ENCODE measurements at places on chromosomes 3 and 15.
A peak's percentile ranks its signal among the peaks of the same experiment; 100 is the strongest.

- no peak for DNase-seq
These were observed 238.2 kb upstream of the BHLHE40 start for GRCh38 chr3:4741106-4741403.

GRCh38 chr3:126745760-126746394 is 41.8 kb downstream of the CHCHD6 start:
- no peak for DNase-seq

GRCh38 chr15:38826880-38827279 is 262.3 kb upstream of the RASGRP1 start:
- DNase-seq: no peak

DNA sequence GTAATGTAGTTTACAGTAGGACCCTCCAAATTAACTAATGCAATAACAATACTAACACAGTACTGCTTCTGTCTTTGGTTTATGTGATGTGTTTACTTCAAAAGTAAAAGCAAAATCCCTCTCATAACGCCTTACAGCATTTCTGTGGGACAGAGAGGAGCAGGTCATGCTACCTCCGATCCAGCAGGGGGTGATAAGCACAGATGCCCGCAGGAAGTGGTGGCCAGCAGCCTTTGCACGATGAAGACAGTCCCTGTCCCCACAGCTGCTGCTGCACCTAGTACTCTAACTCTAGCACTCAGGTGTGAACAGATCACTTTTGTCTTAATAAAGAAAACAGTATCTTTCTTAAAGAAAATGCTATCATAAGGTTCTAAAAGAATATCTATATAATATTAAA is 38.3 kb downstream of the ANO10 start:
- no peak for DNase-seq

GRCh38 chr15:58701376-58701775 is 48.1 kb downstream of the ADAM10 start:
- no peak for DNase-seq

DNA sequence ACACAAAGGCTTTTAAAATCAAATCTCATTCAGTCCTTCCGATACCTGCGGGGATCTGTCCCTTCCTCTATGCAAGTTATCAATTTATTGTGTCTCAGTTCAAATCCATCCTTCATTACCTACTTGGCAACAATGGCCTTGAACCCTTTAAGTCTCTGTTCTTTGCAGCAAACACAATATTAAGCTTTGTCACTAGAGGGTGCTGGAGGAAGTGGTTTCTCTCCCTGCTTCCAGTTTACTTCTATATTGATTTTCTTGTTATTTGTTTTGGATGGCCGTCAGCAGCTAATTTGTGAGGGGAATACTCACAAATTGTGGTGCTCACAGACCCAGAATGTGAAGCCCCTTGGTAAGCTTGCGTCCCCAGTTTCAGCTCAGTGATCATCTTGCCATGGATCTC is 278.3 kb downstream of the FGF12 start:
- no peak for DNase-seq

- no peak for DNase-seq
These were observed 1.9 kb downstream of the CRABP1 start for GRCh38 chr15:78342021-78342420.

DNA sequence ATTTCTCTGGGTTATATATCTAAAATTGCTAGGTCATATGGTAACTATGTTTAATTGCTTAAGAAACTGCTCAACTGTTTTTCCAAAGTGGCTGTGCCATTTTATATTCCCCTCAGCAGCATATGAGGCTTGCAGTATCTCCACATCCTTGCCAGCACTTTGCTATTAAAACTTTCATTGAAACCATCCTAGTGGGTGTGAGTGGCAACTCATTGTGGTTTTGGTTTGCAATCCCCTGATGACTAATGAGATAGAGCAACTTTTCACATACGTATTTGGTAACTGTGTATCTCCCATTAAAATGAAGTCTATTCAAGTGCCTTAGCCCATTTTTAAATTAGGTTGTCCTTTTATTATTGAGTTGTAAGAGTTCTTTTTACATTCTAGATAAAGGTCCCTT is 17.3 kb downstream of the KPNA1 start:
- DNase-seq: no peak

GRCh38 chr3:48952510-48953118 is 34.0 kb downstream of the ARIH2 start:
- peak; percentile 19 for DNase-seq

DNA sequence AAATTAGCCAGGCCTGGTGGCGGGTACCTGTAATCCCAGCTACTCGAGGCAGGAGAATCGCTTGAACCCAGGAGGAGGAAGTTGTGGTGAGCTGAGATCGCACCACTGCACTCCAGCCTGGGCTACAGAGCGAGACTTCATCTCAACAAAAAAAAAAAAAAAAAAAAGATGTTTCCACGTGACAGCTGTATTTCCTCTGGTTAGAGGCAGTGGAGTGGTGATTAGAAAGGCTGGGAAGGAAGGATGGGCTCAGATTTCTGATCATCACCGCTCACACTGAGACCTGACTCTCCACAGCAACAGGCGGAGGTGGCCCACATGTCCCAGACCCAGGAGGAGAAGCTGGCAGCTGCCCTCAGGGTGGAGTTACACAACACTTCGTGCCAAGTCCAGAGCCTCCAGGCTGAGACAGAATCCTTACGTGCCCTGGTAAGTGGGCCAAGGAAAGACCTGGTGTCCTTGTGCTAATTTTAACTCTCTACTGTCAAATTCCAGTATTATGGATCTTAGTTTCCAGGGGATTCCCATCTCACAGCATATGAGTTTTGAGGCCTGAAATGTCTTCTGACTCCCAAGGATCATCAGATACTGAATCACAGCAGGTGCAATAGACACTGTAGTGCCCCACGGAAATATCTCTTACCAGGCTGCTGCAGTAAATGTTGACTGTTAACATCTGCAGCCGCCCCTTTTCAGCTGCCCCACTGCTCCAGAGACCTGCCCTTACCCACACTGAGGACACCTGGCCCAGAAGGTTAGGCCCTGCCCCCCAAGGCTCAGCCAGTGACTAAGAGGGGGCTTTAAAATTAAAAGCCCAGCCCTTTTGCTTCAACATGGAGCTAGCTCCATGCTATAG is 66.9 kb downstream of the BFSP2 start:
- no peak for DNase-seq

DNA sequence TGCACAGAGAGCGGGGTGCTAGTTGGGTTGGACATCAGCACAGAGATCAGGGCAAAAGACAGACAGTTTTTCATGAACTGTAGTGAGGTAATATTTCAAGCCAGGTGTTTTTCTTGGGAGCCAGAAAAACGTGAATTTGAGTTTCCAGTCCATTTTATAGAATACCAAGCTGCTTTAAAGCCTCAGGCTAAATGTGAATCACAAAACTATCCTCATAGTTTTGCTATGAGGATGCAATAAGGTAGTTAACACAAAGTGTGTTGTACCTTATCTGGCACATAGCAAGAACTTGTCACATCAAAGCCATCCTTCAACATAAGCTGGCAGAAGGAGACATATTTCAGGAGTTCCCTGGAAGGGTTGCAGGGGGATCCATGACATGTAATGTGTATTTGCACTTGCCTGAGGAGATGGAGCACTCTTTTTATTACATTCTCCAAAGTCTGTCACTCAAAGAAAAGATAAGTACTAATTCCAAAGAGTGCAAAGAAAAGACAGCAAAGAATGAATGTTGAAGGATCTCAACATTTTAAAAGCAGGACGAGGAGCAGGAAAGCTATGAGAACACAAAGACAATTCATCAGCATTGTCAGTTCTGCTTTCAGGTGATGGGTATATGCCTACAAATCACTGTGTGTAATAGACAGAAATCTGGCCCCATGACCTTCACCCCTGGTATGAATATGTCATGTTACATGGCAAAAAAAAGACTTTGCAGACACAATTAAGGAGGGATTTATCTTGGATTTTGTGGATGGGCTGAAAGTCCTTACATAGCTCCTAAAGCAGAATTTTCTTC is 1046.4 kb downstream of the NTRK3 start:
- no peak for DNase-seq

GRCh38 chr15:43920254-43920600 is 93.4 kb downstream of the WDR76 start:
- no peak for DNase-seq

GRCh38 chr3:112539825-112540650 is 21.7 kb downstream of the ATG3 start:
- no peak for DNase-seq

- no peak for DNase-seq
These were observed 7.9 kb upstream of the BCL2A1 start for GRCh38 chr15:79978655-79979514.

GRCh38 chr3:141367038-141367730 is 1.1 kb upstream of the ZBTB38 start:
- DNase-seq: no peak

- no peak for DNase-seq
These were observed 20.3 kb downstream of the IMPG2 start for GRCh38 chr3:101300073-101300472.

DNA sequence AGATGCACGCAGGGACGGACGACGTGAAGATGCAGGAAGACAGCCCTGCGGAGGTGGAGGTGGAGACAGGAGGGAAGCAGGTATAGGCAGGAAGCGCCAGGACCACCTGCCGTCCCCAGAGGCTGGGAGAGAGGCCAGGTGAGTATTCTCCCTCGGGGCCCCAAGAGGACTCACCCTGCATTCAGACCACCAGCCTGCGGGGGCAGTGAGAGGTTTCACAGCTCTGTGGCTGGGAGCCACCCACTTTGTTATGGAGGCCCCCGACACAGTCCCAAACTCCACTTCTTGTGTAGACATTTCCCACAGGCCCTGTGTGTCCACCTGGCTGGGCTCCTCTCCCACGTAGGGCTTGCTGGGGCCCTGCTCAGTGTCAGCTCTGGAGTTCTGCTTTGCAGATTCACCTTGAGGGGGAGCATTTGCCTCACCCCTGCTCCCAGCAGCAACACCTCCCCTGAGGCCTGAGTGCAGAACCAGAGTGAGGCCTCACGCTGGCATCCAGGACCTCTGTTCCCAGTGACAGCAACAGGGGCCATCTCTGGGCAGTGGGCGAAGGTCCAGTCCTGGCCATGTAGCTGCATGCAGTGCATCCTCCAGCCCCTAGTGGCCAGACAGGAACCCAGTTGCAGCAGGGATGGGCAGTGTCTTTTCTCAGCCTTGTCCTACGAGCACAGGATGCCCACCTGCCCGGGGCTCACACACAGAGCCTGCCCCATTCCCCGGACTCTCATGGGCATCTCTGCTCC is 119.4 kb upstream of the IQSEC1 start:
- no peak for DNase-seq

- DNase-seq: no peak
These were observed 34.8 kb downstream of the ZMAT3 start for GRCh38 chr3:179036626-179037300.

DNA sequence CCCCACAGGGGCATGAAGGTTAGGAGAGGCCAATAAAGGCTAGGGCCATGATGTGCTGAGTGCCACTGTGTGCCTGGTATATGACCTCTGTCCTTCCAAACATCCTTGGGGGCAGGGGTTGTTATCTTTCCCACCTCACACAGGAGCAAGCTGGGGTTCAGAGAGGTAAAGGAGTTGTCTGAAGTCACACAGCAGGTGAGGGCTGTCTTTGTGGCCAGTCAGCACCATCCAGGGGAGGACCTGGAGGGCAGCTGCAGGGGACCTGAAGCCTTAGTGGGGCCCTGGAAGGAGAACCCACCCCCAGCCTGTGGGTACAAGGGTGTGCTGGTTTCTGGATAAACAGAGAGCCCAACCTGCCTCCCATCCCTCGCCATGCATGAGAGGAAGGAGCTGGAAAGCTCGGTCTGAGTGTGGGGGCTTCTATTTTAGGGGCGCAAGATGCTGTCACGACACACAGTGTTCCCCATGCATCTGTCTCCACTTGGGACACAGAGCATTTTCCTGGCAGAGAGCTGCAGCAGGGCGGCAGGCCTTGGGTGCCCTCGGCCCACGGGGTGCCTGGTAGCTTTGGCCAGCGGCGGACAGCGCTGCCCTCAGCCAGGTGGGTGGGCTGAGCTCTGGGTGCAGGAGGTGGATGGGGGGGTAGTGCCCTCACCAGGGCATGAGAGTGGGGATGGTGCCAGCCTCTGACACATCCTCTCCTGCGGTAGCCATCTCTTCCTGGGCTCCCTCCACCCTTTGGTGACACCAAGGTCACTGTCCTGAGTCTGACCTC is 14.7 kb downstream of the IQSEC1 start:
- DNase-seq: no peak

- DNase-seq: no peak
These were observed 81.7 kb downstream of the MSL2 start for GRCh38 chr3:136114421-136114820.

DNA sequence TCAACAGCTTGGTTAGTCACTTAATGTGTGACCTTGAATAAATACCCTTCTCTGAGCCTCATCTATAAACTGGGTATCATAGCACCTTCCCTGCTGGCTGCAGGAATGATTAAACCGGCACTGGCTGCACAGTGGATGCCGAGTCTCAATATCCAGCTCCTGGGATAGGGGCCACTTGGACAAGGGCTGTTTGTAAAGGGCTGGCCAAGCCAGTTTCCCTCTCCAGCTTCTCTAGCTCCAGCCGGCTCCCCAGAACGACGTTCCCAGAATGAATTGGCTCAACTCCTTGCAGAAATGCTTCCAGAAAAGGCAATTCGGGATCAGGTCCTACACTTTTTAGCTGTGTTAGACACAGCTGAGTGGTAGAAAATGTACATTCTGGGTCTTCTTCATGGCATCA is 58.8 kb downstream of the LSM3 start:
- no peak for DNase-seq

Data from activated CD4-positive, CD25-positive, alpha-beta regulatory T cell (primary cell).